ENCODE measurements at places on chromosomes 3 and 15.

DNA sequence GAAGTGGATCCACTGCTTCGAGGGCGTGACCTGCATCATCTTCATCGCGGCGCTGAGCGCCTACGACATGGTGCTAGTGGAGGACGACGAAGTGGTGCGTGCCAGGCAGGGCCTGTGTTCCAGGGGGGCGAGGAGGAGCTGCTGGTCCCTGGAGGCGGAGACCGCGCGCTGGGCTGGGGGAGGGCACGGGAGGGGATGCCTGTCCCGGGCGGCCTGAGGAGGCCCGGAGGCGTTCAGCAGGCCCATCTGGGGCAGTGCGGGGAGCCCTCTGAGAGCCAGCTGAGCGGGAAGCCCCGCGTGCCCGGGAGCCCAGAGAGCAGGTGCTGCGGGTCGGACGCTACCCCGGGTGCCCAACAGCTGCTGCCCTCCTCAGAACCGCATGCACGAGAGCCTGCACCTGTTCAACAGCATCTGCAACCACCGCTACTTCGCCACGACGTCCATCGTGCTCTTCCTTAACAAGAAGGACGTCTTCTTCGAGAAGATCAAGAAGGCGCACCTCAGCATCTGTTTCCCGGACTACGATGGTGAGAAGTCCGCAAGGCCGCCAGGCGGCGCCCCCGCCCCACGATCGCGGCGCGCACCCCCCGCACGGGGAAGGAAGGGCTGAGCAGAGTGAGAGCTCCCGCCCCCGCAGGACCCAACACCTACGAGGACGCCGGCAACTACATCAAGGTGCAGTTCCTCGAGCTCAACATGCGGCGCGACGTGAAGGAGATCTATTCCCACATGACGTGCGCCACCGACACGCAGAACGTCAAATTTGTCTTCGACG, 2.9 kb downstream of the GNAT1 start:
- peak; percentile 87 for DNase-seq

DNA sequence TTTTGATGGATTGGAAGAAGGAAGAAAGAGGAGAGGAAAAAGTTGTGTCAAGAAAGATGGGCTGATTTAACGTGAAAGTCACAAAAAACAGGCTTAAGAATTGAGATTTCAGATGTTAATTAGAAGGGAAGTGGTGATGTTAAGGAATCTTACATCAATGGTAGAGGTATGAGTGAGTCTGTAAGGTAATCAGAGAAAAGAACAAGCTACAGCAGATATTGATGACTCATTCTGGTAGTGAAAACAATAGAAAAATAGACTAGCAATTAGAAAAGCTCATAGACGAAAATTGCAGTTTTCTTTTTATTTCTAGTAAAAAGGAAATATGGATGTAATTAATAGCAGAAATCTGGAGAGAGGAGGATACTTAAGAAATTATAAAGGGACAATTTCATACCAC, 559.6 kb downstream of the MCTP2 start:
- DNase-seq: no peak

DNA sequence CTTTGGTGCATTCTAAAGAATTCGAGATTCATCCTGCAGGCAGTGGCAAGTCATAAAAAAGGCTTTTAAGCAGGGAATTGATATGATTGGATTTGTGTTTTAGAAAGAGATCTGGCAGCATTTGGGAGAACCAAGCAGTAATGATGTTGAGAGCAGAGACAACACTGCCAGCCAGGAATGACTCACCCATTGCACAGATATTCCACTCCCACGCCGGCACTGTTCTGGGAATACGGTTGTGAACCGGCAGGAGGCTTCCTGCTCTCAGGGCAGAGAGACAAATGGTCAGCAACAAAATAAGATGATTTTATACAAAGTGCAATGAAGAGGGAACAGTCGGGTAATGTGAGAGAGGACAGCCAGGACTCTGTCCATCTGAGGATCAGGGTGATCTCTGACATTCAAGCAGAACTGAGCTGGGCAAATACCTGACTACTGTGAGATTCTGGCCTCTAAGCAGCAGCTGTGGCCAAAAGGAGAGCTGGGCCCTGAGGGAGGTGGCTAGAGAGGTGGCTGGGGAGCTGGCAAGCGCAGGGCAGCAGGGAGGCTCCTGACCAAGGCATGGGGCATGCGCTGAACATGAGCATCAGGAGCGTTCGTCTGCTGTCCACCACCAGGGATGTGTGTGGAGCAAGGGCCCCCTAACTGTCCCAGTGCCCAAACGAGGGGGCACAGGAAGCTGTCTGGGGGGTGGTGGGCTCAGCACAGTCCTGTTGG, 56.1 kb upstream of the PLXNA1 start:
- no peak for DNase-seq

DNA sequence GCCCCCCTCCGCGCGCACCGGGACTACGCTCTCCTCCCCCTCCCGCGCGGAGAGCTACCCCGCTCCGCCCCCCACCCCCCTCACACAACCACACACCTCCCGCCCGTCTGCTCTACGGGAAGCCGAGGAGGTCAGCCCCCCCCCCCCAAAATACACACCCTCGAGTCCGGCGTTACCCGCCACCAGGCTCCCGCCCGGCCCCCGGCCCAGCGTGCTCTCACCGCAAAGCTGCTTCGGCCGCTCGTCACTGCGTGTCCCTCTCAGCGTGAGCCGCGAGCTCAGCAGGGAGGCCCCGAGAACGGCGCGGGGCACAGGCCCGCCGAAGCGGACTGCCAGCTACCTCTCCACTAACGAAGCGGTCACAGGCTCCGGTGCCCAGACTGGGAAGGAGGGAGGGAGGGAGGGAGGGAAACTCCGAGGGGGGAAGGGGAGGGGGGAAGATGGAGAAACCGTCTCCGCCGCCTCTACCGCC, 252 bp downstream of the SIN3A start:
- DNase-seq: no peak

DNA sequence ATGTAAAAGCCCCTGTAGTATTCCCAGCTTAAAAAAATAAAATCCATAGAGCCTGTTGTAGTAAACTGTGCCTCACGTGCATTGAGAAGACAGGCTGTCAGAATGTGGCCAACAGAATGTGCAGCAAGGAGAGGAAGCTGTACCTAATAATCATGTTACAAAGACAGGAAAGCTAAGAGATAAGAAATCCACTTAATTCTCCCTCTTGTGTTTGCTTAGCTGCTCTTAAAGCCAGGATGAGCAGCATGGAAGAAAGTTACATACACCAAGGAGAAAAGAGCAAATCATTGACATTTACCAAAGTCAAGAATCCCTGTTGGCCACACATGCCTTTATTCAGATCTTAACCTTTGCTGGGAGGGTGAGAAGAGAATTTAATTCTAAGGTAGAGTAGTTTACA, 85.9 kb downstream of the TNIK start:
- DNase-seq: no peak

DNA sequence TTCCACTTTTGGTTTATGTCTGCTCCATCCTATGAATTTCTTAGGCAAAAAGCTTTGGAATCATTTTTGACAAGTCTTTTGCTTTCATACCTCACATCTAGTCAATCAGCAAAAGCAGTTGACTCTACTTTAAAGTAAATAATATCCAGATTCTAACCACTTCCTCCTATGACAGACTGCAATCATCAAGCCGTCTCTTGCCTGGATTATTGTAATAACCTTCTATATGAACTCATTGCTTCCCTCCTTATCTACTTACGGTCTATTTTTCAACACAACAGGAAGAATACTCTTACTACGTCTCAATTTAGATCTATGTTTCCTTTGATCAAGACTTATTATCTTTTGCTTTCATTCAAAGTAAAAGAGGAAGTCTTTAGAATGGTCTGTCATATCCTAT, 20.7 kb downstream of the CLDN1 start:
- DNase-seq: no peak

- no peak for DNase-seq
Observed at GRCh38 chr15:88745065-88745464, 58.2 kb upstream of the ACAN start.

DNA sequence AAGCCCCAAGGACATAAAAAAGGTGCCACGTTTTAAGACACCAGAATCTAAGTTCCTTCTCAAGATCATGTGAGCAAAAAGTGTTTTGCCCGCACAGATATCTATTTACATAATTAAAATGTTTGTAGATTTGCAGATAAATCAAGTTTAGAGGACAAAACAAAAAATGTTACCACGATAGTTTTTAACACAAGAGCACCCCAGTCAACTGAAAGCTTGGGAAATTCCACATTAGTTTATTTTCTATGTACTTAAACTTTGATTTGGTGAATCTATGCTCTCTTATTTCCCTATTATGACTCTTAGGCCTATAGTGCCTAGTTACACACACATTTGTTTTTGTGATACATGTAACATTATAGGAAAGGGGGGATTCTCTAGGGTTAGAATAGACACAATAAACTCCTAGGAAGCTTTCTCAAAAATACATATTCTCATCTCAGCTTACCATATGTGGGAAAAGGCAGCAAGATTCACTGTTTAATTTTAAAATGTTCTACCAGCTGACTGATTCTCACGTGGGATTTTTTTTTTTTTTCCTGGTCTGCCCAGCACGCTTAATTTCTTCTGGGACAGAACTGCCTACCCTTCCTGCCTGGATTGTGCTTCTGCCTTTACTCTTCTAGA, 8.4 kb upstream of the LEKR1 start:
- DNase-seq: no peak

DNA sequence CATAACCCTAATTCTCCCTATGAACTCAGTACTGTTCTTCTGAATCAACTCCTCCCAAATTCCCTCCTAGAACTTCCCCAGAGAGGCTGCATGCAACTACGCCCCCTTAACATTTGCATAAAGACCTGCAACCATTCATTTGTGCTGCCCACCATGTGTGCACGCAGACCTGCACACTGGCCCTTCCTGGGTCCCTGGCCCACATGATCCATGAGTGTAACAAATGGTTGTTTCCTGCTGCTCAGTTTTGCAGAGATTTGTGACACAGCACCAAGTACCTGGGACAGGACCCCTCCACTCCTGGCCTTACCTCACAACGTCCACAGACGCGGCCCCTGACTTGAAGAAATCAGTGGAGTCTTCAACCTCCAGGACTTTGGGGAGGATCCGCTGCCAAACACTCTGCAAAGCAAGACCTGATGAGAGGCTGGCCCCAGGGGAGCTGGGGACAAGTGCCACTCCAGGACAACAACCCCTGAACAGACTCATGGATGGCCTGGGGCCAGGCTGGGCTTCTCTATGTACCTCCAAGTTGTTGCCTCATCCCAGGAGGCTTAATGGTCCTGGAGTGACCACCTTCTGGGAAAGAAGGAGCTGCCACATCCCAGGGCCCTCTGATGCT, 33.8 kb downstream of the ALDH1L1 start:
- no peak for DNase-seq

- DNase-seq: no peak
Observed at GRCh38 chr3:182479419-182480336, 313.6 kb upstream of the ATP11B start.

DNA sequence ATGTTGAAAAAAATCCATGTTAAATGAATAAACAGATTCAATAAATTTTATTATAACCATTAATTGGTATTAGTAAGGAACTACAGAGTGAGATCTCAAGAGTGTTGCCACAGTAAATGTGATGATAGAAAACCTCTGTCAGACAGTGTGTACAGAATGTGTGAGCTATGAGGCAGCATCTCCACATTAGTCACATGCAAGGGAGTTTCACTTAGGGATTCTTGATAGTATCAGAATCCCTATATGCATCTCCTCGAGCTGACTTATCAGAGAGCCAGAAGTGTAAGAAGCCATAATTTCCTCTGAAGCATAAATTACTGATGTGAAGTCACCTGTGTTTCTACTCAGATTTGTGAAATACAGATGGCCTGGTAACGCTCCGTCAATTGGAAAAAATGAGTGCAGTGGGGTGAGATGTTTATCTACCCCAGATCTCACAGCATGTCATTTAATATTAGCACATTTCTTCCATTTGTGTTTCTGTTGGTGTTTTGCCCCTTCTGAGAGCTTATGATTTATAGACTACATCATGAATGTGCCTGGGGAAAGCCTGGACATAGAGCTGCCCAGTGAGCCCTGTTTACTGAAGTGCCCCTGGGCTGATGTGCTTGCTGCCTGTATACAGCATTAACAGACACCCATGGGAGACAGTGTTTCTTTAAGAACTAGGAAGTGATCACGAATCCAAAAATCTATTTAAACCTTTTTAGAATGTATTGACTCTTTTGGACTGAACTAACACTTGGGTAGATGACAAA, 262.4 kb downstream of the CPNE4 start:
- no peak for DNase-seq
